Spinal cord (tissue), 10 donors: ENCODE measurements at places on chromosomes 2 and 18. TPM values are rescaled to one million over a fixed set of nuclear protein-coding genes. Genes with fewer than 3 reads are reported as not detected.

Gene OSR1
- total RNA-seq, result 138 TPM

Gene SULT1C4
- total RNA-seq, result 36.7 TPM

Gene DNAH6
- 5.5 TPM for total RNA-seq

Gene NAT8
- not detected for total RNA-seq

GRCh38 chr18:36672437-36673344, 156.1 kb downstream of the TPGS2 start:
- DNase-seq, result no peak

- no peak for DNase-seq
These were observed 435 bp downstream of the IFT172 start for GRCh38 chr2:27489118-27489497.

GRCh38 chr2:38407111-38407682, 30.1 kb upstream of the ATL2 start:
- no peak for DNase-seq

GRCh38 chr2:39335930-39336329, 92.2 kb upstream of the CDKL4 start:
- DNase-seq, result no peak
